ENCODE measurements at places on chromosomes 3 and 15. TPM values are rescaled to one million over a fixed set of nuclear protein-coding genes. Genes with fewer than 3 reads are reported as not detected.

The HTR3E gene
- not detected for total RNA-seq

The MCF2L2 gene
- total RNA-seq: 7.2 TPM

The SLC6A1 gene
- not detected for total RNA-seq

The NAALADL2 gene
- total RNA-seq: 0.47 TPM

The PLA1A gene
- not detected for total RNA-seq

The PLAAT1 gene
- total RNA-seq: not detected
